ENCODE measurements at places on chromosomes 7 and 10. TPM values are rescaled to one million over a fixed set of nuclear protein-coding genes. Genes with fewer than 3 reads are reported as not detected.

NRP1 gene
- 185 TPM for total RNA-seq

SPDYE2B gene
- 0.12 TPM for total RNA-seq

OR2A1 gene
- 0.08 TPM for total RNA-seq

OR9A2 gene
- 0.12 TPM for total RNA-seq

SLIT1 gene
- 0.35 TPM for total RNA-seq

EPO gene
- total RNA-seq = not detected

PPRC1 gene
- total RNA-seq = 6.9 TPM

FAM107B gene
- 8.0 TPM for total RNA-seq

TEX47 gene
- total RNA-seq = not detected

NPFFR1 gene
- total RNA-seq = not detected

ACTR1A gene
- total RNA-seq = 142 TPM

GSTO2 gene
- 0.47 TPM for total RNA-seq

PIK3AP1 gene
- under 0.01 TPM for total RNA-seq

DYDC2 gene
- not detected for total RNA-seq

ZCCHC24 gene
- 16.7 TPM for total RNA-seq

SCART1 gene
- 2.7 TPM for total RNA-seq

CALD1 gene
- total RNA-seq = 510 TPM

SEC61G gene
- total RNA-seq = 290 TPM

ZC3HAV1L gene
- total RNA-seq = 4.6 TPM

TMEM236 gene
- total RNA-seq = not detected

TAX1BP1 gene
- 66.6 TPM for total RNA-seq

RPEL1 gene
- 0.12 TPM for total RNA-seq

SORBS1 gene
- total RNA-seq = 0.23 TPM

SLC13A1 gene
- total RNA-seq = not detected

VOPP1 gene
- 56.7 TPM for total RNA-seq

FOXI2 gene
- not detected for total RNA-seq

CDHR1 gene
- total RNA-seq = not detected

VIM gene
- total RNA-seq = 4,768 TPM

DBNL gene
- 262 TPM for total RNA-seq

IFIT2 gene
- 6.4 TPM for total RNA-seq

ASB10 gene
- not detected for total RNA-seq

TRA2A gene
- total RNA-seq = 25.2 TPM
